ENCODE measurements at places on chromosomes 7 and 10.

GRCh38 chr7:50622821-50623220, 57.6 kb upstream of the DDC start:
- DNase-seq = no peak

DNA sequence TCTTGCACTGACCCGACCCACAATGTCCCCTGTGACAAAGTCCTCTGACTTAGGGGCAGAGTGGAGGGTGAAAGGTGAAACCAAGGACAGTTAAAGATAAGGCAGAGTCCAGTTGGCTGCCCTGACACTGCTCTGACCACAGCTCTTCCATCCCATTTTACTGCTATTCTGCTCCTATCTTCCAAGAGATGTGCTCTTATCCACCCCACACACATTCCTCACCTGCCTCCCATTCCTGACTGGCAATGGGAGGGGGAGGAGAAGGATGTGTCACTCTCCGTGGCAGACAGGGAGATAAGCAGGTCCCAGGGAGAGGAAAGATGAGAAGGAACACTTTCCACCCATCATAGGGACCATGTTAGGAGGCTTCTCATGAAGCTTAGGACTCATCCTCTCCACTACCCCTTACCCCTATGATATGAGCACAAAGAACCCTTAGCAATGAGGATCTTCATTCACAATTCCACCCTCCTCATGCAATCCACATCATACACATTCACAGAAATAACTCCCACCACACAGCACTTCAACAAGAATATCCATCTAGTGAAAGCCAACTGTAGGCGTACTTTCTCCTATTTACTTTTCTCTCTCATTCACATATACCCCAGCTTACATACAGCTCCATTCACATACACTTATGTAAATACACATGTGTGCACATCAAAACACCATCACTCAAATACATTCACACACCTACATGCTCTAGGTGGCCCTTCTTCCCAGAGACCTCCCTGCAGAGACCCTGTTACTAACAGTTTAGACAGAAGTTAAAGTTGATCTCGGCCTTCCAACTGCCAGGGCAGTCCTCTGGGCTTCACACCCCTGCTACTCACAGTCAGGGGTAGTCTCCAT, 6.6 kb downstream of the SYNPO2L start:
- DNase-seq = no peak

DNA sequence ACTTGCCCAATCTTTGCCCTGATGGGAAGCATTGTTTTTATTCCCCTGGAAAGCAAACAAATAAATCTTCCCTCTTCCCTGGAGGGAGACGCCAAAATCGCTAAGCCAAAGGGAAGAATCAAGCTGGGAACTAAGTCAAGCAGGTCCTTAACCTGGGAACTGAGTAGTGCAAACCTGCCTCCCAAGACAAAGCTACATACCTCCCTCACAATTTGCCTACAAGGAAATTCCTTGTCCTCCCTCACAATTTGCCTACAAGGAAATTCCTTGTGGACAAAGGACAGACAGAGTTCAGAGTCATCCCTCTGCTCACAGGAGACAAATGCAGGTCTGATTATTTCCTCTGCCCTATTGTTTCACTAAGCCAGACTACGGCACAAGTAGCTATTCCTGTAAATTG, 50.5 kb downstream of the SPOCK2 start:
- DNase-seq = no peak

- no peak for DNase-seq
Observed at GRCh38 chr7:158710651-158711102, 6.1 kb upstream of the NCAPG2 start.

DNA sequence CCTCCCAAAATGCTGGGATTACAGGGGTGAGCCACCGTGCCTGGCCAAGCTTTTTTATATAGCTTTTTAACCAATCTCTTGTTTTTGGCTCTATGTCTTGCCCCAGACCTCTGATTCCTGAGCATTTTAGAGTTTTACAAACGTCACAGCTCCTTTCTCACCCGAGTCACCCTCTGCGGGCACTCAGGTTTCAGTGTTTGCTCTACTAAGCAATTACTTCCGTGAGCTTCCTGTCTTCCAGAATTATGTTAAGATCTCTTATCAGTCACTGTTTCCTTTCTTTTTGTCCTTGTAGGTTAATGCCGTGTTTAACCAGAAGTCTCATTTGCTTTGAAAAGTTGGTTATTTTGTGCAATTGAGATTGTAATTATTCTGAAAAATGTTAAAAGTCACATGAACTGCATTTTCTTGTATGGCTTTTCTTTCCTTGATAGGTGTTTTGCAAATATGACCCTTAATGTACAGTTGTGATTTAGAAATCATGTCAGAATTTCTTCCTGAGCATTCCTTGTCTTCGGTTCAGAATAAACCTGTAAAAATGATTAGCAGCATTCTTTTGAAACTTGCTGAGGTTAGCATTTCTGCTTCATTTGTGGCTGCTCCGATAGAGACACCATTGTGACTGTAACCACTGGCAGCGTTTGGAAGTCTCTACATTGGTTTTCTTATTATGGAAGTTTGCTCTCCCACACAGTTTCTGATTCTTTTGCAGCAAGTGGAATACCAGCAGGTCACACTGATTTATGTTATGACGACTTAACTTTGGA, 4.5 kb upstream of the HKDC1 start:
- no peak for DNase-seq

GRCh38 chr10:87504307-87504639, 420 bp upstream of the MINPP1 start:
- DNase-seq = no peak

DNA sequence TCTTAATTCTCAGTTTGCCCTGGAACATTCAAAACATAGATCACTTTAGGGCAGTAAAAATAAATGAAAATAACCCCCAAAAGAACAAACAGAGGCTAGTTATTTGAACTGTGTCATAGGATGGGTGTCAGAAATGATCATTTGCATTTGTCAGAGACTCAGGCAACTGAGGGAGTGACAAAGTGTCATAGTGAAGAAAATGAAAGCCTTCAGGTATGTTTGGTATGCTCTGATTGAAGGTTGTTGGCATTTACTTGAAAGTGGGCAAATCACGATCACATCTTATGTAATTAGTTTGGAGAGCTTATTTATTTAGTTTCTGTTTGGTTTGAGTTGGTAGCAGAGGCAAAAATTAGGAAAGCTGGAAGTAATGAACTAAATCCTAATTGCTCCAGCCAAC, 880.9 kb downstream of the ANKRD7 start:
- DNase-seq = no peak

DNA sequence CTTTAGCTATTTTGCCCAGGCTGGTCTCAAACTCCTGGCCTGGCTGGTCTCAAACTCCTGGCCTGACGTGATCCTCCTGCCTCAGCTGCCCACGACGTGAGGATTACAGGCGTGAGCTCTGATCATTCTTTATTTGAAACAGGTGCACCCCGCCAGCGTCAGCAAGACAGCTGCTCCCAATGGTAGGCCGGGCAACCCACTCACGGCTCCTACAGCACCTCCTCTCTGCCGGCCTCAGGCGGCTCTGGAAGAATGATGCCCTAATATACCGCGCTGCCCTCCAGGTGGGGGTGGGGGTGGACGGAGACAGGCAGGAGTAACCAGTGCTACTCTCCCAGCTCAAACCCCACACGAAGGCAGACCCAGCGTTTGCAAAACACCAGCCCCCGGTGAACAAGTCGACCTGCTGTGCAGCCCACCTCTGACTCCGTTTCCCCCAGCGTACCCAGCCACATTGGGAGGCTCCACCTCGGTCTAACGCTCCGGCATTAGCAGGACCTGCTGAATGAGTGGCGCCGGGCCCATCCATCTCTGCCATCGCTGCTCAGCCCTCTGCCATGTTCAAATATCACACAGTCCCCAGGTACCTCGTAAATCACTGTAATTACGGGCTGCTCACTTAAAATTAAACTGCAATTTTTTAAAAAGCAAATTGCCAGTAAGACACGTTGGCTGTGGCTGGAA, 148.6 kb downstream of the ELFN1 start:
- no peak for DNase-seq

DNA sequence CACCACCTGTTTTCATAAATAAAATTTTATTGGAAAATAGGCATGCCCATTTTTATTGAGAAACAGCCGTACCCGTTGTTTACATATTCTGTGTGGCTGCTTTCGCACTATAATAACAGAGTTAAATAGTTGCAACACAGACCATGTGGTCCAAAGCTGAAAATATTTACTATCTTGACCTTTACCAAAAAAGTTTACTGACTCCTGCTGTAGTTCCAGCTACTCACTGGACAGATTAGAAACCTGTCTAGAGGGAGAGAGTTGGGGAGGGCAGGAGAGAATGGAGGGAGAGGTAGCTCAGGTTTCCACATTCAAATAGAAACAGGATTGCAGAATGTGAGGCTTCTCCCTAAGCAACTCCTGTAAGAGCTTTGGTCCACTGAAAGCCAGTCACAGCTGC, 55.1 kb upstream of the GLCCI1 start:
- no peak for DNase-seq

- DNase-seq = no peak
Observed at GRCh38 chr7:131305152-131305551, 22.5 kb upstream of the MKLN1 start.

- no peak for DNase-seq
Observed at GRCh38 chr7:19061331-19061730, 56.1 kb downstream of the TWIST1 start.

DNA sequence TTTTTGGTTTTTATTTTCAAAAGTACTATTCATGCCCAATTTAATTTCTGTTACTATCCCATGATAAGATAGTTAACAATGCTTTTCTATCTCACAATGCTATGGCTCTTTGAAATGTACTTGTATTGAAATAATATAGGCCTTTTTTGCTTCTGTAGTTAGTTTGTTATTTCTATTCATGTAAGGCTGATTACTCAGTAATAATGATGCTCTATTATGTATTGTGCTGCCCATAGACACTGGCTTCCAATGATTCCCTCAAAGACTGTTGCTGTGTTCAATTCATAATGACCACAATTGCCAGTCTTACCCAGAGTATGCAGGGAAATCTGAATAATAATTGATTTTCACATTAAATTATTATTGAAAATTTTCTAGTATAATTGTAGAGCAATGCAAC, 155.5 kb upstream of the POT1 start:
- no peak for DNase-seq

DNA sequence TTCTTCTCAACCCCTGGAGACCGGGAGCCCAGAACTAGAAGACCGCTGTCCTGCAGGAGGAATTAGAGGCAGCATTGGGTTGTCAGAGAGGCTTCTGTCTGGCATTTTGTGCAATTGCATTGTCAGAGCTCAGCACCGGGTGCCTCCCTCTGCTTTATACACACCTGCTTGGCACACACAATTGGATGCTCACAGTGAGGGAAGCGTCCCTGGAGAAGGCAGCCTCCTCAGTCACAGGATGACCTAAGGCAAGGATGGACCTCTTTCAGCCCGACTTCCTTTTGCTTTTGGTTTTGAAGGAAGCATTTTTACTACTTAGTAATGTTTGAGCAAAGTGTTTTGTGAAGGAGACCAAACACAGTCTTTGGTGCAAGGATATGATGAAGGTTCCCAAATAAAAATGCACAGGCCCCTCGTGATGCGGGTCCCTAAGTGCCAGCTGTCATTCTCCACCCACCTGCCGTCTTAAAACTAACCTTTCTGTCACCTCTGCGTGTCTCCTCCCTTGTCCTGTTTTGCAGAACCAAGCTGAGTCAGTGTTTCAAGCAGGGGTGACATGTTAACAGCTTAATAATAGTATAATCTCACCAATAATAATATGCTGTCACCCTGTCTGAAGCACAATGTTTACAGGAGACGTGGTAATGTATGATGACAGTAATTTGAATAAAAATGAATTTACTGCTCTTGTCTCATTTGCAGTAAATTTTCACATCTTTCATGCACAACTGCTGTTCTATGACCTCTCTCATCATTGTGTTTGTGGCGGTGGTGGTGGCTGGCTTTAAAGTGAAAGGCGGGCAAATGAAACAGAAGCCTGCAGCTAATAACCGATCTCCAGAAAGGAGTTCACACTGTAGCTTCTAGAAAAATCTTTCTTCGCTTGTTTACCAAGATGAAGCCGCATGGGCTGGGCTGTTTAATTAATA, 430.2 kb upstream of the MKI67 start:
- DNase-seq = no peak

DNA sequence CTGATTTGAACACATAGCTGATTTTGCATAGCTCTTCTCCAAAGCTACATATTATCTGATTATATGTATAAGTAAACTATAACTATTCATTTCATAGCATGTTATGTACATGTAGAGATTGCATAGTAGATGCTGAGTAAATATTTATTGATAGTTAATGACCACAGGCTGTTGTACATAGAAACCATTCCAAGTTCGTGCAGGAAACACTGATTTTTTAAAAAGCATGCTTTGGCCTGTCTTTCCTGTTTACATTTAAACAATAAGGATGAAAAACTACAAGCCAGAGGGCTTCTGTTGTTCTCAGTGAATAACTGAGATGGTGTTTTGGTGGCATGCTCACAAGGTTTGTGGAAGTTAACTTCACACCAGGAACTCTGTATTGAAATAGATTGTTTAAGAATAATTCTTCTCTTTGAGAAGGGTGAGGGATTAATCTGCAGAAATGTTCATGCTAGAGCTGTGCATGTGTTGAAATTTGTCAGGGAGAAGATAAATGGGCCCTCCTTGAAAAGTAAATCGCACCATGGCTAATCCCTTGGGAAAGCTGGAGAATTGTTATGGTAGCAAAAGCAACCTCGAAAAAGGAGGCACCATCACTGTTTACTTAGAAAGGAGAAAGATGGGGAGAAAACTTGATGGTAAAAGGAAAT, 120.2 kb upstream of the SP8 start:
- no peak for DNase-seq

GRCh38 chr10:79192677-79193003, 123.9 kb downstream of the ZMIZ1 start:
- no peak for DNase-seq

DNA sequence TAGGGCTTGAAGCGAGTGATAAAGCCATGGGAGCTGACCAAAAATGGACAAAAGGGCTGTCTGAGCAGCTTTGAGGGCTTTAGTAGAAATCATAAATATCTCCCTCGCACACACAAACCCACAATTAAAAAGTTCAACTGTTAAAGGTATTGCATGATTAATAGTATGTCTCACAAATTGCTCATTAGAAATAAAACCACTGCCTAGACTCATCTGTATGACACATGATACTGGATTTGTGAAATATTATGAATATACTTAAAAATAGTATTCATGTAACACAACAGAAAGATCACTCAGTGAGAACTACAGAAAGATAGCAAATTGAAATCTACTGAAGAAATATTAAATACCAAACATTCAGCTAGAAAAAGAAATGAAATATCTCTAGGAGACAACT, 11.9 kb upstream of the PTPN12 start:
- no peak for DNase-seq

- DNase-seq = no peak
Observed at GRCh38 chr10:112247791-112248190, 35.4 kb upstream of the TECTB start.

GRCh38 chr7:159004411-159004810, 140.3 kb downstream of the VIPR2 start:
- DNase-seq = no peak

- no peak for DNase-seq
Observed at GRCh38 chr7:127536741-127537140, 48.7 kb downstream of the GCC1 start.

Data from activated CD4-positive, CD25-positive, alpha-beta regulatory T cell treated with anti-CD3 and anti-CD28 coated beads, Interleukin-2, amount 50 U/mL, for 16 hours (primary cell).